ENCODE measurements at places on chromosomes 16 and 17.
A peak's percentile ranks its signal among the peaks of the same experiment; 100 is the strongest.

GRCh38 chr17:51164911-51165679 is 1.1 kb upstream of the NME2 start:
- H3K27ac ChIP-seq = peak overlapping the region; percentile 83
- no peak for DNase-seq
- no peaks in the 10 kb centered on the region for H3K27me3 ChIP-seq
- peaks cover 24% of the 10 kb centered on the region for H3K36me3 ChIP-seq
- H3K4me3 ChIP-seq = no peak overlapping the region
- peaks cover 7% of the 10 kb centered on the region for H3K4me1 ChIP-seq

DNA sequence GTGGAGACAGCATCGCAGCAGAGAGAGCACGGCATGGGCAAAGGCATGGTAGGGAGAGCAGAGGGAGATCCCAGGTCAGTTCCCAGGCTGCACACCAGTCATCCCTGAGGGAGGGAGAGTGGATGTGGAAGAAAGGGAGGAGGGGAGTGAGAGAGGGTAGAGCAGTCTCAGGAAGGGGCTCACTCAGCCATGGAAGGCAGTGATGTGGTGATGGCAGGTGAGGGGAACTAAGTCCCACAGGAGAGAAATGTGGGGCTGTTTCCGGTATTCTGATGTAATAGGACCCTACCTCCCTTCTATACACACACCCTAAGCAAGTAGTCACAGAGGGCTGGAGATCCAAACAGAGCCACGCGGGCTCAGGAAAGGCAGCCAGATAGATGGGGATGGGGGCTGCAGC is 500.3 kb upstream of the CDH11 start:
- no peak for DNase-seq
- no peaks in the 10 kb centered on the region for H3K36me3 ChIP-seq
- H3K27me3 ChIP-seq = no peaks in the 10 kb centered on the region

GRCh38 chr16:85252014-85252413 is 139.7 kb upstream of the CIBAR2 start:
- no peaks in the 10 kb centered on the region for H3K27me3 ChIP-seq
- H3K27ac ChIP-seq = no peak overlapping the region
- no peaks in the 10 kb centered on the region for H3K36me3 ChIP-seq
- no peak overlapping the region for H3K4me3 ChIP-seq
- no peak for DNase-seq

DNA sequence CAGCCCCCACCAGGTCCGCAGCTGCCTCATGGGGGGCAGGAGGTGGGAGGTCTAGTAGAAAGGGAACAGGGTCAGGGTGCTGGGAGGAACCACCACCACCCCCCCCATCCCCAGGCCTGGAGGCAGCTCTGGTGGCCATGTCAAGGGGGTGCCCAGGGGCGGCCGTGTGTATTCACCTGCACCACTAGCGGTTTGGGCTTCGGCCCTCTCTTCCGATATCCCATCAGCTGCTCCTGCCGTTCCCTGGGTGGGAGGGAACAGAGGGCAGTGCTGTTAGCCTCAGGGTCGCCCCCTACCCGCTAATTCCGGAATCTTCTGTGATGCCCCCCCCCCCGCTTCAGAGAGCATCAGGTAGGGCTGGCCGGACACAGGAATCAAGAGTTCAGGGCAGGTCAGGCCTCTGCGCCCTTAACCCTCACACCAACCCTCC is 3.8 kb downstream of the CBX4 start:
- H3K4me1 ChIP-seq = peaks cover 66% of the 10 kb centered on the region
- no peak for DNase-seq
- no peaks in the 10 kb centered on the region for H3K27me3 ChIP-seq
- no peak overlapping the region for H3K4me3 ChIP-seq
- H3K27ac ChIP-seq = no peak overlapping the region
- H3K36me3 ChIP-seq = peaks cover 14% of the 10 kb centered on the region

DNA sequence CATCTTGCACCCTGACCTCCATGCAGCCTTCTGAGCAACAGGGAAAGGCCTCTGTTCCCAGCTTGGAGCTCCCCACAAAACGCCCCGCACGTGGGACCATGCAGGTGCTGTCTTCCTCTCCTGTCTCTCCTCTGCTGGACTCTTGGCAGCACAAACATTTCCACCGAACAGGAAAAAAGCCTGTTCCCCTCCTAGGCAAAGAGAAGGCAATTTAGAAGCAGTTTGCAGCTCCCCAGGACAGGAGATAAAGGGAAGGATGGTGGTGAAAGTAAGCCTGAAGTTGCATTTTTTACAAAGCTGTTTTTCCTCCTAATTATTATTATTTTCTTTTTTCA is 7.7 kb upstream of the CIBAR2 start:
- DNase-seq = no peak
- peaks cover under 1% of the 10 kb centered on the region for H3K4me1 ChIP-seq
- no peak overlapping the region for H3K4me3 ChIP-seq
- H3K36me3 ChIP-seq = no peaks in the 10 kb centered on the region
- H3K27me3 ChIP-seq = no peaks in the 10 kb centered on the region

GRCh38 chr17:42944211-42944610 is 20.0 kb downstream of the AARSD1 start:
- no peak overlapping the region for H3K27ac ChIP-seq
- H3K27me3 ChIP-seq = peaks cover 2% of the 10 kb centered on the region
- no peak for DNase-seq
- no peaks in the 10 kb centered on the region for H3K4me1 ChIP-seq
- H3K36me3 ChIP-seq = no peaks in the 10 kb centered on the region

GRCh38 chr16:57380671-57381462 is 8.6 kb downstream of the CX3CL1 start:
- no peaks in the 10 kb centered on the region for H3K36me3 ChIP-seq
- no peak overlapping the region for H3K27ac ChIP-seq
- H3K4me3 ChIP-seq = no peak overlapping the region
- no peak for DNase-seq
- no peaks in the 10 kb centered on the region for H3K27me3 ChIP-seq
- H3K4me1 ChIP-seq = no peaks in the 10 kb centered on the region

DNA sequence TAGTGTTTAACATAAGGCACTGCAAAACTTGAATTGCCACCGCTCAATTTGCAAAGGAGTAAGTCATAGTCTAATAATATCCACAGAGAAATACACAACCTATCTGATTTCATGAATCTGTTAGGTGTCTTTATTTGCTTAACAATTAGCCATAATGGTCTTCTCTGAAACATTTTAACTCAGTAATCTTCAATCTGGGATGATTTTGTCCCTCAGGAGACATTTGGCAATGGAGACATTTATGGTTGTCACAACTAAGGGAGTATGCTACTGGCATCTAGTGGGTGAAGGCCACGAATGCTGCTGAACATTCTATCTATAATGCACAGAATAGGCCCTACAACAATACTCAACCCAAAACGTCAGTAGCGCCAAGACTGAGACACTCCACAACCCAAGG is 4.3 kb downstream of the UBE2G1 start:
- H3K4me1 ChIP-seq = peaks cover 35% of the 10 kb centered on the region
- DNase-seq = no peak
- no peak overlapping the region for H3K4me3 ChIP-seq
- no peak overlapping the region for H3K27ac ChIP-seq
- no peaks in the 10 kb centered on the region for H3K27me3 ChIP-seq

GRCh38 chr17:76191896-76192295 is 48.4 kb downstream of the RNF157 start:
- H3K4me3 ChIP-seq = peak overlapping the region; percentile 78
- H3K27me3 ChIP-seq = no peaks in the 10 kb centered on the region
- no peaks in the 10 kb centered on the region for H3K36me3 ChIP-seq
- H3K27ac ChIP-seq = peak overlapping the region; percentile 89
- peak; percentile 87 for DNase-seq

GRCh38 chr17:55734128-55734781 is 11.6 kb upstream of the TMEM100 start:
- no peaks in the 10 kb centered on the region for H3K4me1 ChIP-seq
- H3K4me3 ChIP-seq = no peak overlapping the region
- H3K27ac ChIP-seq = no peak overlapping the region
- no peaks in the 10 kb centered on the region for H3K36me3 ChIP-seq

DNA sequence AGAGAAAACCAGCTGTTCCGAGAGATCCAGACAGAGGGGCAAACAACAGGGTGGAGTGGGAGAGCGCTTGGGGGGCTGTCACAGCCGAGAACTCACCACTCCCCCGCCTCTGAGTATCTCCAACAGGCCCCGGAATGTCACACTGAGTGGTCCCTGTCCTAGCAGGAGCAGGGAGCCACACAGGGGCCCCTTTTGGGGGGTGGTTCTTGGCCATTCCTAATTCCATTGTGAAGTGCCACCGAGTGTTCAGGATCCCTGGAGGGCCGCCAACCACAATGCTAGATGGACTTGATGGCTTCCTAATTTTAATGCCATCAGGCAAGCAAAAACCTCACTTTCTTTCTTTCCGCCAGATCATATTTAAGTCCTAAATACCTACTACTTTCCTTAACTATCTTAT is 16.8 kb downstream of the ABCA3 start:
- no peak overlapping the region for H3K27ac ChIP-seq
- no peak for DNase-seq
- no peaks in the 10 kb centered on the region for H3K4me1 ChIP-seq
- H3K36me3 ChIP-seq = no peaks in the 10 kb centered on the region
- no peak overlapping the region for H3K4me3 ChIP-seq
- H3K27me3 ChIP-seq = no peaks in the 10 kb centered on the region

- H3K4me3 ChIP-seq = no peak overlapping the region
- H3K4me1 ChIP-seq = no peaks in the 10 kb centered on the region
- H3K36me3 ChIP-seq = no peaks in the 10 kb centered on the region
Measured at GRCh38 chr16:77767211-77767610, 21.2 kb upstream of the VAT1L start.

DNA sequence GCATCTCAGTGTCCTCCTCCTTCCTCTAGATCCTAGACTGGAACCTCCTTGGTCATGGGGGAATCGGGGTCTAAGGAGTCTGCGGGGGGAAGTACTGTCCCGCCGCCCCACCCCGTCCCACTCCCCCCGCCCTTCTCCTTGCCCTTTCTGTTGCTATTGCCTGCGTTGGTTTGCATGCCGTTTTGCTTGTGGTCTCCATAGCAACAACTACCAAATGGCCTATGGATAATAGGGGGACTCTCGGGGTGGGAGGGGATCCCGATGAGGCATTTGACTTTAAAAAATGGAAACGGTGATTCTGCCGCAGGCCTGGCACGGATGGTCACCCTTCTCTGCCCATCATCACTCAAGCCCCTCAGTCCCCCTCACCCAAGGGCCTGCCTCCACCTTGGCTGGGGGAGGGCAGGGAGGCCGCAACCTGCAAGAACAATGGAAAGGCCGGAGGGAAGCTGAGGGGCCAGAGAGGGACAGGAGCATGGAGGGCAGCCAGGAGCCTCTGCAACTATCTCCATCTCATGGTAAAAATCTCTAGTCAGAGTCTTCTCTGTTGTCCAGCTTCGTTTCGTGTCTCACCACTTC is 231.4 kb upstream of the TNRC6C start:
- H3K27me3 ChIP-seq = peaks cover 13% of the 10 kb centered on the region
- no peaks in the 10 kb centered on the region for H3K4me1 ChIP-seq
- H3K36me3 ChIP-seq = no peaks in the 10 kb centered on the region
- H3K27ac ChIP-seq = no peak overlapping the region
- no peak overlapping the region for H3K4me3 ChIP-seq

- H3K4me3 ChIP-seq = no peak overlapping the region
- H3K27me3 ChIP-seq = peaks cover 8% of the 10 kb centered on the region
- H3K27ac ChIP-seq = no peak overlapping the region
- no peak for DNase-seq
- no peaks in the 10 kb centered on the region for H3K4me1 ChIP-seq
Measured at GRCh38 chr17:28293994-28294393, 25.0 kb upstream of the TMEM97 start.

GRCh38 chr17:82400830-82401229 is 17.3 kb upstream of the HEXD start:
- H3K36me3 ChIP-seq = no peaks in the 10 kb centered on the region
- DNase-seq = peak; percentile 19
- no peaks in the 10 kb centered on the region for H3K27me3 ChIP-seq
- no peak overlapping the region for H3K27ac ChIP-seq
- H3K4me1 ChIP-seq = peaks cover 10% of the 10 kb centered on the region

DNA sequence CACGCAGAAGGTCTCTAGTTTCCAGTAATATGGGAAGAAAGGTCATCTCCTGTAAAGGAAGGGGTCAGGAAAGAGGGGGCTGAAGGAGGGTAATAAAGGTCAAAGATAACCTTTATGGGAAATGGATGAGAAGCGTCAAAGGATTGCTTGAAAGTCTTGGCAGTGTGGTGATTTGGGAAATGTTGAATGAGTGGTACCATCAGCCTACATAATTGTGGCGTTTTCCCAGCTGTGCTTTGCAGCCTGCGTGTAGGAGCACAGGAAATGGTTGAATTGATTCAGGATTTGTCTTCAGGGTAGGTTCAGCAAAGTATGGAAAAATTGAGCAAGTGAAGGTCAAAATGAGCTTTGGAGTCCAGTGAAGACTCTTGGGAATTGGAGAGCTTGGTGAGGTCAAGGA is 115.8 kb upstream of the NOL11 start:
- H3K4me3 ChIP-seq = no peak overlapping the region
- H3K27ac ChIP-seq = no peak overlapping the region
- H3K36me3 ChIP-seq = peaks cover 5% of the 10 kb centered on the region
- no peak for DNase-seq
- no peaks in the 10 kb centered on the region for H3K4me1 ChIP-seq

DNA sequence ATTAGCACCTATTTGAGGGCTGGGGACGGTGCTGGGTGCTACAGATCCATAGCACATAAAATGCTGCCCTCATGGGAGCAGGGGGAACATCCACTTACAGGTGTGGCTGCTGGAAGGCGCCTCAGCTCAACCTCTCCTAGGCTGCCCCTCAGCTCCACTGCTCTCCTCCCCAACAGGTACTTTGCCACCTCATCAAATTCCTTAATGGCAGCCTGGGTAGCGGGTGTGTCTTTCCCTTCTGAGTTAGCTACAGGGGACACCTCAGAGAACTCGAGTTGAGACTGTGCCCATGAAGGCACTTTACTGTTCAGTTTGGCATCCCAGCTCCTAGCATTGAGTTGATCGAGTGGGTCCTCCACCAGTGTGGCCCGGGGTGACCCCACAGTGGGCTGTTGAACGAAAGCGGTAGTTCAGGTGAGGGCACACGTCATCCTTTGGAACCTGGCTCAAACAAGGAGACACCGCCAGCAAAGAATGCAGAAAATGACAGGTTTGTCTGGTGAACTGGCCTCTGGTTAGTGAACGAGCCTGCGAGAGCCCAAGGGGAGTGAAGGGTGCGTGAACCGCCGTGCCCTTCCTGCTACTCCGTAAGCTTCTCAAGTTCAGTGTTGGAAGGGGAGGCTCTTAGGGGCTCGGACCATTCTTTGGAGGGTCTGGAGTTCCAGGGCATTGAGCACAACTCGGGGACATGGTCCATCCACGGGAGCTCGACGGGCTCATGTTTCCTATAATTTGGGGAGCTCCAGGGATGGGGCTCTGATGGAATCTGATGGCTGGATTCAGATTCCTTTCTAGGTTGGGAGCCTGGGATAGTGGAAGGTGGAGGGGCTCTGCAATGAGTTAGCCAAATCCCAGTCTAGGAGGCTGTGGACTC is 3.5 kb upstream of the CMIP start:
- H3K27ac ChIP-seq = no peak overlapping the region
- H3K4me3 ChIP-seq = no peak overlapping the region
- no peak for DNase-seq
- H3K4me1 ChIP-seq = peaks cover 18% of the 10 kb centered on the region
- H3K36me3 ChIP-seq = no peaks in the 10 kb centered on the region
- H3K27me3 ChIP-seq = peaks cover 3% of the 10 kb centered on the region

All from CD4-positive, CD25-positive, alpha-beta regulatory T cell (primary cell).